ENCODE measurements at places on chromosomes 5 and 9.

DNA sequence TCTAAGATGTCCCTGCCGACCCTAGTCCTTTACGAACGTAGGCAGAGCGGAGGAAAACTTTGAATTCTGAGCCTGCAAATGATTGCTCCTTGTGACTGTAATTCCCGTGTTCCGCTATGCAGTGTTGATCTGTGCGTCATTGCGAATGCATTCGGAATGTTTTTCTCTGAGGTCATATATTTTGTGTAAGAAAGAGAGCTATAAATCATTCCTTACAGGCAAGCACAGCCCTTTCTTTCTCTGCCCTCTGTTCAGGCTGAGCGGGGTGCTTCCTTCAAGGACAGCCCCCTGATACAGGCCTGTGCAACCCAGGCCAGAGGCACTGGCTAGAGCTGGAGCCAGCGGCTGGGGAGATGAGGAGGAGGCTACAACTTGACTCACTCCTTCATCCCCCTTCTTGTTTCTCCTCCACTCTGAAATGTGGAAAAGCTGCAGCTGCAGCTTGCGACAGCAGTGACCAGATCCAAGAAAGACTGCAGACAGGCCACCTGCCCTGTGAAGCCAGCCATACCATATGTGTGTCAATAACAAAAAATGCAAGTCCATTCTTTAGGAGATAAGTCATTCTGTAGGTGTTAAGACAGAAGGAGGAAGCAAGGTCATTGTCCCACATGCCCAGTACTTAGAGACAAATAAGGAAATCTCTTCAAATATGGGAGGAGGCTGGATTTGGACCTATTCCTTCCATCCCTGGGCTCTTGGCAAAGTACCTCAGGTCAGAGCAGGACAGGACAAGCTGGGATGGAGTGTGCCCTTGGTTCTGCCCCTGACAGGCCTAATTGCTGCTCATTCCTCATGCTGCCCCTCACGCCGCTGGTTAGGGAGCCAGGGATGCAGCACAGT is 345.7 kb upstream of the WWC1 start:
- peak; percentile 99 for DNase-seq

DNA sequence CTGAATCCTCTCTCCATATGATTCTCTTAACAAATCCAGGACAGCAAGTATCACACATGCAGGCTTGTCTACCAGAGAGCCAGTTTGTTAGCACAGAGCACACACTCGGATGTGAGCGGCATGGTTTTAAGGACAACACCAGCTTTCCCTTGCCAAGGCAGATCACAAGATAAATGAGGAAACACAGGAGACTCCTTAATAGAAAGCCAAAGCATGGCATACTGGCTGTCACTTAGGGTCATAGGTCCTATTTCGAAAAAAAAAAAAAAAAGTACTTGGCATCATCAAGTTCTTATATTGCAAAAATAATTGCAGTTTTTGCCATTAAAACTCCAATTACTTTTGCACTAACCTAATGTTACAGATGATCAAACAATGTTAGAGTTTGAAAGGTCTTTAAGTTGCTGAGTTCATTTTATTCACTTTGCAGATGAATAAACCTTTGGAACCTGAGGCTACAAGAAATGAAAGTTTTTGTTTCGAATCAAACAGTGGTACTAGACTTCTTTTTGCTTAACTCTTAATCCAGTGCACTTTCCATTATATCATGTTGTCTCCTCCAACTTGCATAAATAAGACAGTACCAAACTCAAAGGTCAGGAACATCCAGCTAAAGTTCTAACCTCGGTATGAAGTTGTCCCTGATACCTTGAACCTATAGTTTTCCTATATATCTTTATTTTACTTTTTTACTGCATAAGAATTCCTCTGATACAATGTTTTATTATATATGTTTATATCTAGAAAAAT is 138.5 kb downstream of the MPDZ start:
- DNase-seq, result no peak

DNA sequence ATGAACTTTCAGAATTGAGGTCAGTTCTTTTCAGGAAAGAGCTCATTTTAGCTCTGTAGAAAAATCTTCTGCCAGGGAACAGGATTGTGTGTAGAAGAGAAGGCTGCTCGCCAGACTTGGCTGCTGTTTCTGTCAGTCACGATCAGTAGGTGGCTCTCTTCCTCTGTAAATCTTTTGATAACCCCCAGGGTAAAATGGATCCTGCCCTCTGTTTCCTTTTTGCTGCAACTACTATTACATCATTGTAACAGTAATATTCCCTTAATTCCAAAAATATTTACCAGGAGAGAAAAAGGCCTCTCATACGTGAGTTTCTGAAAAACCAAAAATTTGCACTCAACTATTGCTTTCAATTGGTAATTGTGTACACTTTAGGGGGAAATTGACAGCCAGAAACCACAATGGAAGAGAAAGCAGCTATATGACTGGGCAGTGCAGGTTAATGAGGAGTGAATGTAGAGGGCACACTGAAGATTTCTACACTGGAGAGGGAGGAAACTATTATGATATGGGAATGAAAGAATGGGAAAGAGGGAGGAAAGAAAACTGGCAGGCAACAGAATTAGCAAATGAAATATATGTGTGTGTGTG is 12.3 kb downstream of the IFNA21 start:
- peak; percentile 15 for DNase-seq

DNA sequence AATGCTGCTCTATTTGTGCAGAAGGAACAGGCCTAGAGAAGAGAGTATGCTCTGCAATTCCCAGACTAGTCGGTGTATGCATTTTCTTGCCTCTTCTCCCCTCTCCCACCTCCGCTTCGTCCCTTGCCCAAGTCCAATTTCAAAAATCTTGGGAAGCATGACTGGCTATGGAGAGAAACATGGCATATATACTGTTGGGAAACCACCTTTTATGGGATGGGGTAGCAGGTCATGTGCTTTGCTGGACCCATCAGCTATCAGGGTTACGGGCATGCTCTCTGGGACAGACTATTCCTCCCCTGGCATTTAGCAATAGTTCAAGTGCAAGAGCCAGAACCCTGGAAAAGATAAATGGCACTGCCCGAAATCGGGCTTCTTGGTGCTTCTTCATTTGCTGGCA is 12.0 kb downstream of the ISL1 start:
- DNase-seq, result no peak

GRCh38 chr9:21574261-21574660 is 92.1 kb upstream of the IFNE start:
- DNase-seq, result no peak

DNA sequence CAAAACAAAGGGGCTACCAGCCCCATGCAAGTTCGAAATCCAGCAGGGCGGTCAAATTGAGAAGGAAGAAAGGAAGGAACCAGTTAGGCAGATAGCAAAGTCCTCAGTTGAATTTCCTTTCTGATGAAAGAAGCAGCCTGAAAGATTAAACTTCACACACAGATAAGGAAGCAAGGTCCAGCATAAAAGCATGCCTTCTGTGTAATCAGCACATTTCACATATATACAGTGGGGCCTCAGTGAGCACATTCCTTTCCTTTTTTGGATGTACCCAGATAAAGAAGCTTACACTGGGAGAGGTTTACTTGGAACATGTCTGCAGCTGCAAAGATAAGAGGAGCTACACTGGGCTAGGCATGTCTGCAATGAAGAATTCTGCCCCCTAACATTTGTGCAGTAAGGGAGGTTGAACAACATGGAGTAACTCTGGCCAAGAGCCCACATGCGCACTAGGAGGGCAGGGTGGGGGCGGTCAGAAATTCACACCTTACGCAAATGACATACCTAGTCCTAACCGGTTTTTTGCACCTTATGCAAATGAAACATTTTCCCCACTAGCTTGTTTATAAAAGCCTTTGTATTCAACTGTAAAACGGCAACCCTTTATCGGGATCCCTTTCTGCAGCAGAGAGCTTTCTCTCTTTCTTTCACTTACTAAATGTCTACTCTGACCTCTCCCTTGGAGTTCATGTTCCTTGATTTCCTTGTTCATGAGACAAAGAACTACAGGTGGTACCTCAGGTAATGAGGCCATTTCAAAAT is 149.7 kb upstream of the FBXL17 start:
- peak; percentile 67 for DNase-seq

DNA sequence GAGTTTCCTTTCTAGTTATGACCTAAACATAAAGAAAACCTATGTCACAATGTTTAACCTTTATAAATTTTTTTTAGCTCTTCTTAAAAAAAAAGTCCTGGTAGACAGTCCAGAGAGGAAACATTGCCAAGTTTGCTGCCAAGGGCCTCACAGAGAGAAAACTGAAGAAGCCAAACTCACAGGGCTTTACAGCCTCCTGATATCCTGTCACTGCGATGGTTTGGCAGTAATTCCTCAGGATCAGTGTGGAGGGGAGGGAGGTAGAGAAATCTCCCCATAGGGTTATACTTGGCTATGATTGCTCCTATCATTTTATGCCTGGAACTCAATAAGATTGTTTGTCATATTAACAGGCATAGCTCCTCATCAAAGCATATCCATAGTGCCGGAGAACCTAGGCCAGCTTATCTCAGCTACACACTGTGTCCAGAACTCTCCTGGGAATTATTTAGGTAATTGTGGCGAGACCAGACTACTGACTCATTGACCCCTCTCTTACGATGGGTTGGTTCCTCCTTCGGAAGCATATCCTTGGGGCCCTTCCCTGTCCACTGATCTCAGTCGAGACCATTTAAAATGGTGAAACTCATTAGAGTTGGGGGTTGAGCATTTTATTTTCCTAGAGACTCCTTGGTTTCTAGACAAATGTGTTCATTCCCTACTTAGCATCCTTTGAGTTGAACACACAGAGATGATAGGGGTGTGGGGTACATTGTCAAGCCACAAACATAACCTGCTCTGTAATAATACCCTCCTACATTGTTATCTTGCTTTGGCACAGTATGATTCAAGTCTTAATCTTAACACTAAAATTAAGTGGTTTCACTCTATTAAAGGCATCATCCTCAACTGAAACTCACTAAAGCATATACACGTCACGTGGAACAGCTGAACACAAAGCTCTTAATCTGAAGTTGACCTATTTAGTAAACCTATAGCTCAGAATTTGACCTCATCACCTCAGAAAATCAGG is 53.4 kb upstream of the TMC1 start:
- peak; percentile 44 for DNase-seq

- no peak for DNase-seq
These were observed 1.7 kb downstream of the FKBP15 start for GRCh38 chr9:113219186-113219936.

- no peak for DNase-seq
These were observed 79.6 kb downstream of the TLR4 start for GRCh38 chr9:117783828-117784227.

DNA sequence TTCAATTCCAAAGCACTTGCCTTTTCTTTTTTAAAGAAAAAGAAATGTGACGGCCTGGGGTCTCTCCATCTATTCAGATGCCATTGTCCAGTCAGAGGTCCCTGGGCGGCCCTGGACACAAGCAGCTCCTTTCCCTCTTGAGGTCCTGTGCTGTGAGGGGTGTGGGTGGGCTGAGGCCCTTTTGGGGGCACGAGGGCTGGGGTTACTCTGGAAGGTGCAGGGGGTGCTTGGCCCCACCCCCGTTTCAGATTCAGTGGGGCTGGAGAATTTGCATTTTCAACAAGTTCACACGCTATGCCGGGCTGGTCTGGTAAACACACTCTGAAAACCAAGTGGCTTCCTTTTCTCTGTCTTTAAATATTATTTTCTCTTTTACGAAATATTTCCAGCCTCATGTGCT is 91.4 kb upstream of the PHYKPL start:
- no peak for DNase-seq

DNA sequence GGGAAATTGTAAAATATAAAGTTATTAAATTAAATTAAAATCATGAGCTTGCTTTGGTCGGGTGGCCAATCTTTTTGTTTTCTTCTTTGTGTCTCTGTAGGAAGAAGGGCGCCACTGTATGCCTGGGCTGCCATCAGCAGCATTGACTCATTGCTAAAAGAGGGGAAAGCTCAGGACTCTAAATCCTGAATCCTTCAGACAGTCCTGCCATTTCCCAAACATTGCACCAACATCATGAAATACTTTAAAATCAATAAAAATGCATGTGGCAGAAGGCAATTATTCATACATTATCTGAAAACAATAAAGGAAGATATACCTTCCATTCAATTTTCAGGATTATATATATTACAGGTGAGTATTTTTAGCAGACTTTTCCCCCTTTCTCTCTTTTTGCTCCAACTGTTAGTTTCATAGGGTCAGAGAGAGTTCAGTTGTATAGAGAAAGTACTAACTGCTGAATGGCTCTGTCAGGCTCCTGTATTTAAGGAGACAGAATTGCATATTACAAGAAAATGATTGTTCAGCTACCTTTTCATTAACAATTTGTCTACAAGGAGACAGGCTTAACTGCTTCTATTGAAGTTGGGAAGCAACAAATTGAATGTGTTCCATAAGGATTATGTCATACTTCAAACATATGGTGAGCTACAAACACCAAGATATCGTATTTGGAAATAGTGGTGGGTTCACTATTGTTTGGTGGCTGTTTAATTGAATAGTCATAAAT is 95.7 kb downstream of the ATPSCKMT start:
- DNase-seq, result no peak

DNA sequence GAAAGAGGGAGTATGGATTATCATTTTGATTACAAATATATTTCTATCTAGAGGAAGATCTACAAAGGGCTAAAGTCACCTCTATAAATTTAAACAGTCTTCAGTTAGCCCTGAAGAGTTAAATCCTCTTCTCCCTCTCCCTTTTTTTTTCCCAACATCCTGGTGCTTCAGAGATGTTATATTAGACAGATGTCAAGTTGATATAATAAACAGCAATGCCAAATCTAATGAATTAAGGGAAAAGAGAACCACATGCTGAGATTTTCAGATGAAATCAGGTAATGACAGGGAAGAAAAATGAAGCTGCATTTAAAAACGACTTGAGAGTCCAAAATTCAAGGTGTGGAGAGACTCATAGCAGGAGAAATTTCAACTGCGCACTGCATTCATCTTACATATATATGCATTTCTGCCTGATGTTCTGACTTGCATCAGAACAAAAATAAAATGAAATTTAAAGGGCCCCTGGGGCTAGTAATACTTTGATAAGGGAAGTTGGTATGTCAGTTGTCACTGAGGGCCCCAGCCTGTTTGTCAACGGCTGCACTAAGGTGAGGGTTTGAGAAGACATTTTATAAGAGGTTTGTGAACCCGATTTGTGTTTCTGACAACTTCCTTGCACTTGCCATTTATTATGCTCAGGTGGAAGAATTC is 338.9 kb upstream of the PANK3 start:
- no peak for DNase-seq

DNA sequence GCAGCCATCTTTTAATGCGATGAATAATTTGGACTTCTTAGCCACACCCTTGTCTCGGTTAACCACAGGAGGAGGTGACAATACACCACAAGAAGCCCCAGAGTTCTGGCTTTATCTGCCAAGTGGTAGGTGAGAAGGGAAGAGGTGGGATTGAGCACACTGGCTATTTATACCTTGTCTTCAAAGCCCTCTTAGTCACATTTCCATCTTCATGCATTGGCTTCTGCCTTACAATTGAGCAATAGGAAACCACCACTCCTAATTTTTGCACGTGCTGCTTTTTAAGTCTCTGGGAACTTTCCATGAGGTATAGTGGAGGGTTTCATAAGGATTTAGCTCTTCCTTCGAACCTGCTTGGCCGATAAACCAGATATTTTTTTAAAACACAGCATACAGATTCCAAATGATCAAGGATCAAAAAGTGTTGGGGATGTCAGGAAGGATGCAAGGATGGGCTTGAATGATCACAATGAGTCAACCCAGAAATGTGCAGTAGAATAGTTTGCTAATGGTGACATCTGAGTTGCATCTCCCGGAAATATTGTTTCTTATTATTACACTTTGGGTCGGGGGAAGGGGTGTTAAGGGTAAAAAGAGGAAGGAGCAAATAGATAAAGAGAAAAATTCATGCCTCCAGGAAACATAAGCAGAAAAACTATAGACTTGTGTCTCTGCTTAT is 25.5 kb downstream of the PLAC8L1 start:
- peak; percentile 63 for DNase-seq
